ENCODE measurements at places on chromosomes 6 and 20. TPM values are rescaled to one million over a fixed set of nuclear protein-coding genes. Genes with fewer than 3 reads are reported as not detected.
A peak's percentile ranks its signal among the peaks of the same experiment; 100 is the strongest.

GRCh38 chr20:23918101-23918862, 38.7 kb upstream of the CST5 start:
- no peak for DNase-seq

- no peak for DNase-seq
Measured at GRCh38 chr6:103783329-103783728, 1076.4 kb downstream of the HACE1 start.

GRCh38 chr6:54441020-54441419, 132.8 kb downstream of the TINAG start:
- no peak for DNase-seq

DNA sequence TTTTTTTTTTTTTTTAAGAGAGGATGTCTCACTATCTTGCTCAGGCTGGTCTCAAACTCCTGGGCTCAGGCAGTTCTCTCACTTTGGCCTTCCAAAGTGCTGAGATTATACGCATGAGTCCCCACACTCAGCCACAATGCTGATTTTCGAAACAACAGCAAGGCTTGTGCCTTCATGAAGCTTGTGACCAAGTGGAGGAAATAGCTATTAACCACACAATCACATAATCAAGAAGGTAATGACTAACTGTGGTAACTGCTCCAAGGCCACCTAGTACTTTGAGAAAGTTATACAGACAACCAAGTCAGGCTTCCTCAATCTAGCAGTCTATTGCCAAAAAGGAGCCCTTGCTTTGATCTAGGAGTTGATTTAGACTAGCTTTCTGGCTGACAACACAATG, 46.3 kb downstream of the SOD2 start:
- DNase-seq: peak; percentile 25

DNA sequence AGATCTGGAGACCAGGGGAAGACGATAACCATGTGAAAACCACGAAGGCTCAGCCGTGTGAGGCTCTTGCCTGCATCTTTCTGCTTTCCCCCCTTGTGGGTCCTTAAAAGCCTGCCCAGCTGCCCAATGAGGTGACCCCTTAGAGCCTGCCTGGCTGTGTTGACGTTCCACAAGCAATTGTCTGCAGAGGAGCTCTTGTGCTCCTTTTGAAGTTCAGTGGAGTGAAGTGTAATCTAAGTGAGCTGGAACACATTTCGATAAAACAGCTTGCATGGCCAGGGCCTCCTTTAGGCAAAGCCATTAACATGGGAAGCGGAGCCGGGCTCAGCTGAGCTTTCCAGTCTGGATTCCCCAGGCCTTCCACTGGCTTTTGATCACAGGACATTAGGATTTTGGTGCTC, 27.3 kb upstream of the TCP11 start:
- no peak for DNase-seq

DNA sequence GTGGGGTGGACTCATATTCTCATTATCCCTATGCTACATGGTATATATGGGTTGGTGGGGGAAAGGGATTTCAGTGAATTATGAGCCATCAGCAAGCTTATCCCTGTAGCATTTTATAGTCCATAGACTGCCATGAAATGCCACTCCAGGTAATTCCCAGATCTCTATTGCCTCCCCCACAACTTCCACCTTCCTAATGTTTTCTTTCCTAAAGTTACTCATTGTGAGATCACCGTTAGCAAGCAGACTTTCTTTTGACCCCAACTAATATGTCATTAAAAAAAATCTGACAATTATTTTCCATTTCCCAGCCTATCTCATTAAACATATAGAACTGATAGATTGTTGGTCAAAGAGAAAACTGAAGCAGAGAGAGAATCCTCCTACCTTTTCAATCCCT, 40.7 kb upstream of the TBX18 start:
- DNase-seq: peak; percentile 20

DNA sequence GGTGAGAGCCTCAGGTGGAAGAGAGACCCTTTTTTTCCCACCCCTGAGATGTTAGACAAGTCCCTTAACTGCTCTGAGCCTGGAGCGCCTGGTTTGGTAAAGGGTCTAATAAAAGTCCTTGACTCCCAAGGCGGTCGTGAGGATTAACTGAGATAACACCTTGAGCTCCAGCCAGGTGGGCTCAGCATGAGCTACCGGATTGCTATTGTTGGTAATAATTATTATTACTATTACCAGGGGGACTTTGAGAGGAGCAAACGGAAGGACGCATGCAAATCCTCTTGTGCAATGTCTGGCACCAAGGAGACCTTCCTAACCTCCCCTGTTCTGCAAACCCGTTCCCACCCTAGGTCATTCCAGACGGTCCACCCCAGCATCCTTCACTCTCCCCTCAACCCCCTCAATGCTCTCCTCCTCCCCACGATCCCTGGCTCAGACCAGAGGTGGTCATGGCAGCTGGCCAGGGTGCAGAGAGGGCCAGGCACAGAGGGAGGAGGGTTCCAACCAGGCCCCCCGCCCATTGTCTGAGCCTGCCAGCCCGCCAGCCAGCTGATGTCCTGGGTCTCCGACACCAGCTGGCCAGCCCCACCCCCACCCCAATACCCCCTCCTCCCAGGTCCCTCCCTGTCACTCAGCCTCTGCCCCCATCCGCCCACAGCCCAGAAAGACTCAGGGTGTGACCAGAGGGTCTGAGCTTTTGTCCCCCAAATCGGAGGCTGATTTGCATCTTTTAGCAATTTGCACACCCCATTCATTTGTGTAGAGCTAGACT, 14.3 kb upstream of the CBFA2T2 start:
- DNase-seq: no peak

DNA sequence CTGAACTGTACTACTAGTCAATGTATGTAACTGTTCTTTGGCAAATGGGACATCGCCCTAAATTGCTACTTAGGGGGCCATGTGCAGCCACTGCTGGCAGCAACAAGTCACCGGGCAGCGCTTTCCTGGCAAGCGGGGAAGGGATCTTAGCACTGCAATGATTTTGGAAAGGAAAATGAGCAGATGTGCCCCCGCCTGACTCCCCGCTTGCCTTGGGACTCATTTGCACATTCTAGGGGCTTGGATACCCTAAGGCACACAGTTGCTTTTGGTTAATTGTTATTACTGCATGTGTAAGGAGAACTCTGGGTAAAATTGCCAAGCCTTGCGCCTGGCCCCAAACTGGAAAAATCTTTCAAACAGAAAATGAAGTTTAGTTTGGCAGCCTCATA, 32.2 kb downstream of the CD83 start:
- DNase-seq: no peak

GRCh38 chr6:63140692-63141318, 70.5 kb upstream of the FKBP1C start:
- no peak for DNase-seq

DNA sequence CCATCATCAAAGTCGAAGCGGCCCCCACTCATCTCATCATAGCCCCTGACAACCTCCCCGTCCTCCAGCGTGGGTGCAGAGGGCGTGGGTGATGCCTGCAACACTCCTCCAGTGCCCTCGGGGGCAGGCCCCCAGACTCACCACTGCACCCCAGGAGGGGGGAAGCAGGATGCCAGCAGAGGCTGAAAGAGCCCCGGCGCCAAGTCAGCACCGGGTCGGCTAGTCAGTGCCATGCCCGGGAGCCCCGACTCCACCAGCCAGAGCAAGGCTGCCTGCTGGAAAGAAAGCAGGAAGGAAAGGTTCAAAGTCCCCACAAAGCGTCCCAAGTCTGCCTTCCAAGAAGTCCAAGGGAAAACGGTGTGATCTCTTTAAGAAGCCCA, 324 bp downstream of the JPH2 start:
- DNase-seq: no peak

DNA sequence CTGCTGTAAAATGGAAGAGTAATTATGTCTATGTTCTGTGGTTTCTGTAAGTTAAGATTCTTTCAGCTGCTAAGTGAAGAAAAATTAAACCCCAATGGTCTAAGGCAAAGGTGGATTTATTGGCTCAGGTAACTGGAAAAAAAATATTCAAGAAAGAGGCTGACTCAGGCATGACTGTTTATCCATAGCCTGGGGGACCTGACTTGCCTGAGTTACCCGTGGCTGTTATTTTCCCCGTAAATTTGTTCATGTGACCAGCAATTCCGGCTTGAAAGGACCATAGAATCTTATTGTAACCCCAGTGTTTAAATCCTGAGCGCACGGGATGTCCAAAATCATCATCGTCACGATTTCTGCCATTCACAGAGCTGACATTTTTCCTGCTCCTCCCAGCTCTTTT, 32.3 kb upstream of the SULF2 start:
- no peak for DNase-seq

The PROCR gene
- 96.8 TPM for total RNA-seq

The PSORS1C2 gene
- total RNA-seq: not detected

Measured in HT1080 (cell line).